ENCODE measurements at places on chromosomes 11 and 22.

DNA sequence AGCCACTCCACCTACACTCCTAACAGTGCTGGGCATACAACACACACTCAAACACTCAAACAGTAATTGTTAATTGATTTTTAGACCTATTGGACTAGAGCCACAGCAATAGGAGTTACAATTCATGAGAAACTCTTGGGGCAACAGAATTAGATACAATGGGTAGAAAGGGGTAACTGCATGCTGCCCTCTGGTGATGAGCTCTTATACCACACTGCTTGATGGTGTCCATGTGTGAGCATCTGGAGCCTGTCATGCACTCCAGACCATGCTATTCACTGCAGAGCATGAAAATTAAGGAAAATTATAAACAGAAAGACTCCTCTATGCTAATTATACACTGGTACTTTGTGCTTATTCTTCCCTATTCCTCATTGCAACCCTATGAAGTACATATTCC is 975.5 kb upstream of the CCDC90B start:
- no peak for DNase-seq

DNA sequence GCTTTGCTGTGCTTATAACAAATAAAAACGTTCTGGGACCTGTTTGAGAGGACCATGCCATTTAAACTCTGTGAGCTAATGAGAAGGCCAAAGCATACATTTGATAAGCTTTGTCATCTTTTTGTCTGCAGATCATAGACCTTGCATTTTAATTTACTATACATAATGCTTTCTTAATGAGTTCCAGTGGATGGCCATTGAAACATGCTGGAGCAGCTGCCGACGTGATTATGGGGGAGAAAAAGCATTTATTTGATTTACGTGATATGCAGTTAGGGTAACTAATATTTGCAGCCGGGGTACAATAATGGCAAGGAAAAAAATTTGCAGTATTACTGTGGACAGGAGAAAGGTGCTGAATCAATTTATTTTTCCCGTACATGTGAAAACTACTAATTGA is 240.2 kb downstream of the FAT3 start:
- no peak for DNase-seq

- DNase-seq = no peak
These were observed 7.0 kb downstream of the MAP3K11 start for GRCh38 chr11:65606876-65607613.

GRCh38 chr11:2582946-2583604 is 116.7 kb downstream of the KCNQ1OT1 start:
- no peak for DNase-seq
